ENCODE measurements at places on chromosomes 3 and 15. TPM values are rescaled to one million over a fixed set of nuclear protein-coding genes. Genes with fewer than 3 reads are reported as not detected.
A peak's percentile ranks its signal among the peaks of the same experiment; 100 is the strongest.

Gene SV2B
- 3.2 TPM for total RNA-seq

Gene CYFIP1
- 101 TPM for total RNA-seq

DNA sequence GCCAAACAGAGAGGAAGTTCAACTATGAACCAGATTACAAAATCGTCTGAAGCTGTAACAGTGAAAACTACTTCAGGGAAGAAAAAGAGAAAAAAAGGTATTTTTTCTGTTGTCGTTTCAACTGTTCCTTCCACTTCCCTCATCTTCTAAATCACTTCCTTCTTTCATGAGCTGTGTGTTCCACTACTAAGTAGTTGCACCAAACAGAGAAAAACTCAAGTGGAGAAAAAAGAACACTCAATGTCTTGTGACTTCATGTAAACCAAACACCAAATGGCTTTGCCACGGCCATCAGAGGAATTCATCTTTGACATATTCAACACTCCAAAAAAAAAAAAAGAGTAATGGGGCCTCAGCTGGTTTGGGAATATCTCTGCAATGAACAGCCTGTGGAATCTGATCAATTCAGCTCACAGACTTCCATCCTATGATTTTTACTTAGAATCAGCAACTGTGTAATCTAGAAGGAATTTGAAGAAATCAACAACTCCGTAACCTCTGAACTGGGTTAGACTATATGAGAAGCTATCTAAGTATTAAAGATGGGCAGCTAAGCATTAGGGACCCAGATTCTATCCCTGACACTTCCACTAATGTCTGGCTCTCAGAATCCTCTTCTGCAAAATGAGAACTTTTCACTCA lies 47.5 kb upstream of the RNF7 start:
- H3K27ac ChIP-seq = no peak overlapping the region
- H3K36me3 ChIP-seq = no peaks in the 10 kb centered on the region
- H3K4me3 ChIP-seq = no peak overlapping the region
- H3K27me3 ChIP-seq = no peaks in the 10 kb centered on the region
- peaks cover 14% of the 10 kb centered on the region for H3K4me1 ChIP-seq
- DNase-seq = no peak

- no peak for DNase-seq
- H3K27ac ChIP-seq = peak overlapping the region; percentile 23
- peaks cover 8% of the 10 kb centered on the region for H3K36me3 ChIP-seq
- no peaks in the 10 kb centered on the region for H3K27me3 ChIP-seq
- H3K4me1 ChIP-seq = peaks cover 69% of the 10 kb centered on the region
- no peak overlapping the region for H3K4me3 ChIP-seq
These were observed 44.1 kb downstream of the UMPS start for GRCh38 chr3:124774327-124774718.

DNA sequence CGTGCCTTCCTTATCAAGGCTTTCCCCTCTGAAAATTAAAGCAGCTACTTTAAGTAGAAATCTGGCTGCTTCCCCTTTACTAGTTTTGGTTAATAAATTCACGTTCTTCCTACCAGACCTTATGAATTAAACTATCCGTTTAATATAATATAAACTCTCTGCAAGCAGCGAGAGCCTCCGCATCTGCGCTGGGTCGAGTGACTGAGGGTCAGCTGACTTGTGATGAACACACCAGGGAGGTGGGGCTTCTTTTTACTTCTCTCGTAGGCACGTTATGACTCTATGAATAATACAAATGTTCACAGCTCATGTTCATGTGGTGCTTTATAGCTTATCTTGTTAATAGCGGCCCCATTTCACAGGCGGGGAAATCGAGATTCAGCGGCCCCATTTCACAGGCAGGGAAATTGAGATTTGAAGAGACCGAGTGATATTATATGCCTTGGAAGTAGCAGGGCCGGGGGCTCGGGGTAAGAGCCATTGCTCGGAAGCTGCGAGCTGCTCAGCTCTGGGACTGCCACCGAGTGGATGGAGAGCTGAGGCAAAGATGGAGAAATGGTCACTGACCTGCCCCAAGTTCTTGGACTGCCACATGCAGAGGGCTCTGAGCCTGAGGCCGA lies 8.3 kb downstream of the MUC4 start:
- peaks cover 18% of the 10 kb centered on the region for H3K4me1 ChIP-seq
- DNase-seq = no peak
- peak overlapping the region; percentile 43 for H3K27ac ChIP-seq
- H3K27me3 ChIP-seq = no peaks in the 10 kb centered on the region
- no peaks in the 10 kb centered on the region for H3K36me3 ChIP-seq

Gene AGBL1
- not detected for total RNA-seq

Gene PLSCR4
- 50.3 TPM for total RNA-seq

Gene C3orf22
- total RNA-seq = not detected

DNA sequence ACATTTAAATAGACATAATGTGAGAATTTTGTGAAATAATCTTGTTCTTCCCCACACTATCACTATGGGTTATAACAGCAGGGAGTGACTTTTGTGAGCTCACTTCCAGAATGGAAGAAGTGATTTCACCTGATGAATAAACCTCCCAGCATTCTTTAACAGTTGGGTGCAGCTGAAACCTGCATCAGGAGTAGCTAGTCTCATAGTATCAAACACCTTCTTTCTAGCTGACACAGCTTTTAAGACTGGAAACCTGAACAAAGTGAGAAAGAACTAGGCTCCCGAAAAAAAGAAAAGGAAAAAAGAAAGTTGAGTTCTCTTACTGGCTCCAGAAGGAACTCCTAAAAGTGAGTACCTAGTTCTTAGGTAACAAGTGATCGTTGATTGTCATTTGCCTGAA lies 61.1 kb upstream of the UNC13C start:
- no peak overlapping the region for H3K4me3 ChIP-seq
- H3K27ac ChIP-seq = no peak overlapping the region
- no peaks in the 10 kb centered on the region for H3K36me3 ChIP-seq
- no peak for DNase-seq
- H3K4me1 ChIP-seq = no peaks in the 10 kb centered on the region
- H3K27me3 ChIP-seq = no peaks in the 10 kb centered on the region

- H3K4me1 ChIP-seq = no peaks in the 10 kb centered on the region
- no peak overlapping the region for H3K4me3 ChIP-seq
- no peak overlapping the region for H3K27ac ChIP-seq
- H3K27me3 ChIP-seq = no peaks in the 10 kb centered on the region
- H3K36me3 ChIP-seq = peaks cover 3% of the 10 kb centered on the region
- DNase-seq = no peak
These were observed 81.2 kb downstream of the SCAPER start for GRCh38 chr15:76823890-76824289.

DNA sequence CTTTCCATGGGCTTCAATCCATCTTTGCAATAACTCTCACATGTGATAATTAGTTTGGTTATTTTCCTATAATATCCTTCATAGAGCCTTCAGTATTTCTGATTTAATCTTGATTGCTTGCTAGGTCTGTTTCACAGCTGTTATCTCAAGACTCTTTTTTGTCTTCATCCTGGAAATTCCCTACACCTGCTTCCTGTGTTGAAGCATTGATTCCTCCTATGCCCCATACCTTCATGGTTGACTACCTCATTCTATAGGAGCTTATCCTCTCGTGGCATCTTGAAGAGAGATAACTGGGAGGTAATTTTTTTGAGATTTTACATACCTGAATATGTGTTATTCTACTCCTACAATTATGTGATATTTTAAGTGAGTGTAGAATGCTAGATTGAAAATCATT lies 26.7 kb downstream of the PIK3CA start:
- peaks cover 17% of the 10 kb centered on the region for H3K4me1 ChIP-seq
- H3K27ac ChIP-seq = no peak overlapping the region
- no peaks in the 10 kb centered on the region for H3K36me3 ChIP-seq
- H3K27me3 ChIP-seq = no peaks in the 10 kb centered on the region
- no peak for DNase-seq

- no peak overlapping the region for H3K27ac ChIP-seq
- H3K4me1 ChIP-seq = no peaks in the 10 kb centered on the region
- no peaks in the 10 kb centered on the region for H3K36me3 ChIP-seq
- DNase-seq = no peak
- H3K27me3 ChIP-seq = no peaks in the 10 kb centered on the region
These were observed 161.8 kb upstream of the NAALADL2 start for GRCh38 chr3:174697310-174697709.

DNA sequence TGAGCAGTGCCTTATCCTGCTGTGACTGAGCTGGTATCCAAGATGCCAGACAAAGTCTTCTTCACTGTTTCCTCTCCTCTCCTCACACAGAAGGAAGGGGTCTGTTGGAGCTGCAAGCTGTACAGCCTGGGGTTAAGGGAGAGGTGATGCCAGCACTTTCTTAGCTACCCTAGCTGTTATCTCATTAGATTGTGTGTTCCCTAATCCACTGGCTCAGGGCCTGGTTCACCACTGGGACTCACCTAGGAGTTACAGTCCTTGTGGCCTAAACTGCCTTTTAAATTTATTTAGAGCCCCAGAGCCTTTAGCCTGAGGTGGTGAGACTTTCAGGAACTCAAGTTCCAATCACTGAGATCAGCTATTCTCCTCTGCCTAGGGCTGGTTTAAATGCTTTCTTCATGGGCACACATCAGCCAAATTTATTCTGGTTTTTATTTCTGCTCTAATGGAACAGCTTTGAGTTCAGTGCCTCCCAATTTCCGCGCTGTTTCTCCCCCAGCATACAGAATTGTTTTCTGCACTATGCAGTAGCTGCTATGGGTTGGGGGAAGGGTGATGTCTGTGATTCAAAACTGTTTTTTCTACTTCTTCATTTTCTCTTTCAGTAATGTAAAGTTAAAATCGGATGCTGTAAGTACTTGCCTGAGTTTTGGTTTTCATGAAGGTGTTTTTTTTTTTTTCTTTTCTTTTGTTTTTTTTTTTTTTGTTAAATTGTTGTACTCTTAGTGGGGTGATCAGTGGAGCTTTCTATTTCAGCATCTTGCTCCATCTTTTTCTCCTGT lies 198.8 kb downstream of the DOCK3 start:
- no peaks in the 10 kb centered on the region for H3K27me3 ChIP-seq
- DNase-seq = no peak
- H3K27ac ChIP-seq = no peak overlapping the region
- no peaks in the 10 kb centered on the region for H3K36me3 ChIP-seq
- H3K4me3 ChIP-seq = no peak overlapping the region
- no peaks in the 10 kb centered on the region for H3K4me1 ChIP-seq

DNA sequence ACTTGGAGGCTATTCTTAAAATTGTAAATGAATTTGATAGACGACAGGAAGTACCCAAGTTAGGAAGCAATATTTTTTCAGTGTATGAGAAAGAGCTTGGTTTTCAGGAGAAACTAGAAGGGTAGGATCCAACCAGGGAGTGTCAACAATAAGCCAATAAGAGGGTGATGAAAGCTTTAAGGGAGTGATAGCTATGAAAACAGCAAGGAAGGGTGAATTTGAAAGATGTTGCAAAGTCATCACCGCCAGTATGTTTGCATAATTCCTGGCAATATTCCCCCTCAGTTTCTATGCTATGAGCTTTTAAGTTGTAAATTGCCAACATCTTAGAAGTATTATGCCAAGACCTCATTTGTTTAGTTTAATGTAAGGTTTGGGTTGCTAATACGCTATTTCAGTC lies 11.8 kb upstream of the CSTA start:
- no peaks in the 10 kb centered on the region for H3K36me3 ChIP-seq
- no peak overlapping the region for H3K4me3 ChIP-seq
- DNase-seq = no peak
